ENCODE measurements at places on chromosomes 11 and 22.

DNA sequence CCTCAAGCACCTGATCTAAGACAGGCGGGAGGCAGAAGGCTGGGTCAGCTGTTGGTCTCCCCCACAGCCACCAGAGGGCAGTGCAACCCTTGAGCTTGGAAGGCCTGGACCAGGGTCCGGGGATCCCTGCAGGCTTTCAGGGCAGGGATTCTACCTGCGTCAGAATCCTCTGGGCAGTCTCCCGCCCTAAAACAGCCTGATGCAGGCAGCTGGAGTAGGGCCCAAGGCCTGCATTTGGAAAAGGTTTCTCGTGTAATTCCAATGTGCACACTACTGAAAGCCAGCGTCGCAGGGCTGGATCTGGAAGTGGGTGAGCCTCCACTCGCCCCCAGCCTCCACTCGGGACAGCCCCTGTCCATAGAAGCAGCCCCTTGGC lies 31.8 kb downstream of the BID start:
- peak; percentile 78 for DNase-seq

DNA sequence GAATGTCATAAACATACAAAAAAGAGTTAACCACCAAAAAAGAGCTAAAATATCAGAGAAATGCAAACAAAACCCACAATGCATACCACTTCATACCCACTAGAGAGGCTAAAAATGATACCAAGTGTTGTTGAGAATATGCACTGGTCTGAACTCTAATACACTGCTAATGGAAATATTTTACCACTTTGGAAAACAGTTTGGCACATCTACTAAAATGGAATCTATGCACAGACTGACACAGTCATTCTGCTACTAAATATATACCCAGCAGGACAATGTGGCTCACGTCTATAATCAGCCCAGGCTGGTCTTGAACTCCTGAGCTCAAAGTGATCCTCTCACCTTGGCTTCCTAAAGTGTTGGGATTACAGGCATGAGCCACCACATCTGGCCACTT lies 18.0 kb downstream of the MAPK1 start:
- DNase-seq = no peak

DNA sequence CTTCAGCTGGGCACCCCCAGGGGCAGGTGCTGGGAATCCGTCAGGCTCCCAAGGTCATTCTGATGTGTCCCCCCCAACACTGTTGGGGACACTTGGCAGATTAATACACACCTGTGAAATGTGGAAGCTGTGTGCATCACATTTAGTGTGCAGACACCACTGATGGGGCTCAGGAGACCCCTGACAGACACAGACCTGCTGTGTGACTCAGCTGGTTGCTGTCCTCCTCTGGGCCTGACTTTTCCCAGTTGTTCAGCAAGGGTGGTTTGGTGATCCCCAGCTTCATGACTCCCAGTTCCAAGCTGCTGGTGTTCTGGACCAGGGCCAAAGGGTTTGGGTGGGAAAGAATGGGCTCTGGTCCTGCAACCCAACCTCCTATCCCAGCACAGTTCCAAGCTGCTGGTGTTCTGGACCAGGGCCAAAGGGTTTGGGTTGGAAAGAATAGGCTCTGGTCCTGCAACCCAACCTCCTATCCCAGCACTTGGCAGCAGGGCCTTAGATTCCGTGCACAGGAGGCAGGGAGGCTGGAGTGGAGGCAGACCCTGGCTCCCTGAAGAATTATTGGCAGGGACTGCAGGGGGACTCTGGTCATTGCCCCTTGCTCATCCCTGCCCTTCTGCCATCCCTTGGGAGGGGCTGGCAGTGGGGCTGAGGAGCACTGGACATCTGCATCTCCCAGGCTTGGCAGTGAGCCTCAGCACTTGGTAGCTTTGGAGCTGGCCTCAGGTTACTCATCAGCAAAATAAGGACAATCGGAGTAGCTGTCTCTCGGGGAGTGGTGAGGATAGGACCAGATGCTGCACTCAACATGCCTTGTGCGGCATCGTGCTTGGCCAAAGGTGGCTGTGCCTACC lies 8.4 kb upstream of the OMP start:
- no peak for DNase-seq

- no peak for DNase-seq
These were observed 125.1 kb downstream of the TIMP3 start for GRCh38 chr22:32926600-32926999.

Data from cerebellar nuclear complex (tissue), 1 donor.